ENCODE measurements at places on chromosomes 7 and 10. TPM values are rescaled to one million over a fixed set of nuclear protein-coding genes. Genes with fewer than 3 reads are reported as not detected.

DNA sequence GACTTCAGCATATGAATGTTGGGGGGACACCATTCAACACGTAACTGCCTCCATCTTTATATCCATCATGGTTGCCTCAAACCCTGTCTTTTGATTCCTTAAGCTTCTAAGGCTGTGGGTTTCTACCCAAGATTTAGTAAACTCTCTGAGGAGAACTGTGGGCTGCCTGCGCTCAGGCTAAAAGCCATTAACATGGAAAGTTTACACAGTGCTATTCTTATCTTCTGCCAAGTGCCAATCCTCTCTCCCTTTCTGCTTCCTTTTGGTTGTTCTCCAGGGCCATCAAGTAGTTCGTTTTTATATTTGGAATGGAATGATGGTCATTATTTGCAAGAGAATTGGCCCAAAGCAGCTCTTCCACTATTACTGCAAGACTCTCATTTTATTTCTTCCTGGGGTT is 97.3 kb upstream of the KLF14 start:
- no peaks in the 10 kb centered on the region for H3K36me3 ChIP-seq
- no peak overlapping the region for H3K27ac ChIP-seq
- no peaks in the 10 kb centered on the region for H3K4me1 ChIP-seq
- no peak for DNase-seq
- peaks cover 6% of the 10 kb centered on the region for H3K27me3 ChIP-seq

LSM8 gene
- 41.5 TPM for polyA plus RNA-seq

DNA sequence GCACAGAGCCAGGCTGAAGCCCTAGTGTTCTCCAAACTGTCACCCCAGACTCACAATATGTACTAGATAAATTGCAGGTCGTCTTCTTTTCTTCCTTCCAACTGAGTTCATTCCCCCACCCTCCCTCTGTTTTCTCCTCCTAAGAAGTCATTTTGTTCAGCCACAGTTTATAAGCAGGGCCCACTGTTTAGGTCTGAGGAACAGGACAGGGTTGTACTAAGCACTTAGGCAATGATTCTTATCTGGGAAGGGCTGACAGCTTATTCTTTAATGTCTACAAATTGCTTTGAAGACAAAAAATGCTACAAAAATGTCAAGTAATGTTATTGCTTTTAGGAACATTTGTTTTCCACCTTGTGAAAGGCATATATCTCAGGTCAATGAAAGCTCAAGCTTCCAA is 59.1 kb downstream of the CDC123 start:
- no peak overlapping the region for H3K27ac ChIP-seq
- no peaks in the 10 kb centered on the region for H3K27me3 ChIP-seq
- no peak overlapping the region for H3K4me3 ChIP-seq
- no peaks in the 10 kb centered on the region for H3K4me1 ChIP-seq

DNA sequence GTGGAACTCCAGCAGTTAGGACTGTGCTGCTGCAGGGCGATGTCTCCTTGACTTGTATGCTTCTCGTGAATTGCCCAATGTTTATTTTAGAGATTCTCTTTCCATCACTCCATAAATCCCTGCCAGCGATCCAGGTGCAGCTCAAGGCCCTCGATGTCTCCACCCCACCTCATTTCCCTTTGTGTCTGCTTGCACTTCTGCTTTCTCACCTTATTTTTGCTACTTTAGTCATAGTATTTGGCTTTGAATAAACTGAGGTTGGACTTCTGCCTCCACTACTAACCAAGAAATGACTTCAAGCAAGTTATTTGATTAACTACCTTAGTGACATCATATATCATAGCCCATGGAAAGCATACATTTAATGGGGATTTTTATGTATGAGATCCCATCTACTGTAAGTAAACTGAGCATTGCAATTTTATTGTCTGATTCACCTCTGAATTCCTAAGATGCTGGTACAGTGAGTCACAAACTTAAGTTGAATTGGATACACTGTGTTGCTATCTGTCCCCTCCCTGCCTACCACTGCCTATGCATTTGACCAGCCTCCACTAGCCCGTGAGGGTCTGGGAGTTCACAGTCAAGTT is 255.8 kb downstream of the ABCA13 start:
- no peak for DNase-seq
- H3K27me3 ChIP-seq: no peaks in the 10 kb centered on the region
- no peak overlapping the region for H3K4me3 ChIP-seq
- H3K36me3 ChIP-seq: no peaks in the 10 kb centered on the region

MACC1 gene
- polyA plus RNA-seq: not detected

GRCh38 chr7:143388491-143389101 is 7.5 kb downstream of the ZYX start:
- no peaks in the 10 kb centered on the region for H3K27me3 ChIP-seq
- no peak overlapping the region for H3K27ac ChIP-seq
- peaks cover 52% of the 10 kb centered on the region for H3K36me3 ChIP-seq
- H3K4me1 ChIP-seq: peaks cover 33% of the 10 kb centered on the region

IQUB gene
- not detected for polyA plus RNA-seq

- H3K27me3 ChIP-seq: no peaks in the 10 kb centered on the region
- H3K27ac ChIP-seq: no peak overlapping the region
- no peaks in the 10 kb centered on the region for H3K4me1 ChIP-seq
- no peaks in the 10 kb centered on the region for H3K36me3 ChIP-seq
Observed at GRCh38 chr7:147941381-147941780, 649.2 kb upstream of the C7orf33 start.

DNA sequence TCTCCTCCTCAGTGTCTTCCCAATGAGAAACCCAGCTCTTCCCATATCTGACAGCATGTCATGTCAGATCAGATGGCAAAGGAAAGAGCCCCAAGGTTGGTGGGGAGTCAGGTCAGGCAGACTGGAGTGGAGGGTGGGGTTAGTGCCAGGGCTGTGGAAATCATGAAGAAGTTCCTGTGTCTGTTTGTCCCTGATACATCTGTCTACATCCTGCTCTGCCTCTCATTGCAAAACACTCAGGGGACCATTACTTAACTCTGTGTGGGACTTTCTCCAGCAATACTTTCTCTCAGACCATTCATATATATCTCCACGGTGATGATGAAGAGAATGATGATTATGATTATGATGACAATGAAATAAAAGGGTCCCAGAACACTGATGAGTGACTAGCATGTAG is 3.3 kb downstream of the PRRT4 start:
- H3K4me1 ChIP-seq: peaks cover 18% of the 10 kb centered on the region
- no peak overlapping the region for H3K27ac ChIP-seq
- no peaks in the 10 kb centered on the region for H3K36me3 ChIP-seq
- peaks cover 22% of the 10 kb centered on the region for H3K27me3 ChIP-seq
- no peak for DNase-seq

EVX1 gene
- polyA plus RNA-seq: not detected

DNA sequence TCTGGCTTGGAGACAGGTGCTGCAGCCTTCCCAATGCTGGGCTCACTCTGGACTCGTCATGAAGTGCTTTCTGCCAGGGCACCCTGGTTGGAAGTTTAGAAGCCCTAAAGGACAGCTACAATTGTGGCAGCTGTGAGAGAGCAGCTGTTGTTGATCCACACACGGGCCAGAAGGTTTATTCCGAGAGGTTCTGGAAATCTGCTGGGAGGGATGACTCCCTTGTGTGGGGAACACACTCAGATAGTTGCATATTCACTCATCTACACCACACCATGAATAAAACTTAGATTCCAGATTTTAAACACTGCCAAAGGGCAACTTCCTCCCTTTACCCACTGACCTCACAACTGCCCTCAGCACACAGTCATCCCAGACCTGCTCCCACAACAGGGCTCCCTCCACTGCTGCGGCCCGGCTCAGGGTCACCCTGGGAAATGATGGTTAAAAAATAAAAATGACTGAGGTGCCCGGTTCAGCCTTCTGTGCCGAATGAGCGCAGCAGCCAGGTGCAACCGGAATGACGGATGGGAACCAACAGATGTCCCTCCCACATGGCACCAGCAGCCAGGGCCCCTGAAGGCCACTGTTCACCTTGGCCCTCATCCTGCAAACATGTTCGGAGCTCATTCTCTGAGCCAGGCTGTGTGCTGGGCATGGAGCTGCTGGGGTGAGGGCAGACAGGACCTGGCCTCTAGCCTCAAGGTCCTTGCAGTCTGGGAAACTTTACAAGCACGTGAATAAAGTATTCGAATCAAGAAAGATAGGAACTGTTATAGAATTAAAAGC is 40.2 kb downstream of the ASB13 start:
- no peak overlapping the region for H3K27ac ChIP-seq
- no peaks in the 10 kb centered on the region for H3K27me3 ChIP-seq
- no peak for DNase-seq
- peaks cover 16% of the 10 kb centered on the region for H3K4me1 ChIP-seq

GRCh38 chr10:88881320-88881719 is 1.3 kb downstream of the STAMBPL1 start:
- no peaks in the 10 kb centered on the region for H3K27me3 ChIP-seq
- DNase-seq: peak; percentile 77
- H3K4me1 ChIP-seq: peaks cover 57% of the 10 kb centered on the region
- H3K36me3 ChIP-seq: no peaks in the 10 kb centered on the region
- peak overlapping the region; percentile 88 for H3K27ac ChIP-seq

GRCh38 chr10:95244152-95244551 is 46.7 kb downstream of the PDLIM1 start:
- H3K36me3 ChIP-seq: no peaks in the 10 kb centered on the region
- no peak for DNase-seq
- no peak overlapping the region for H3K4me3 ChIP-seq
- H3K4me1 ChIP-seq: no peaks in the 10 kb centered on the region

ZNF804B gene
- polyA plus RNA-seq: not detected

KIAA1549 gene
- polyA plus RNA-seq: not detected

GRCh38 chr10:97651773-97652172 is 11.3 kb downstream of the PI4K2A start:
- H3K4me1 ChIP-seq: peaks cover 13% of the 10 kb centered on the region
- peaks cover 45% of the 10 kb centered on the region for H3K36me3 ChIP-seq
- no peak overlapping the region for H3K4me3 ChIP-seq
- no peak for DNase-seq

TRPV5 gene
- not detected for polyA plus RNA-seq

NUTM2E gene
- not detected for polyA plus RNA-seq

EIF4EBP2 gene
- 84.7 TPM for polyA plus RNA-seq

GIMAP5 gene
- polyA plus RNA-seq: 249 TPM

DNA sequence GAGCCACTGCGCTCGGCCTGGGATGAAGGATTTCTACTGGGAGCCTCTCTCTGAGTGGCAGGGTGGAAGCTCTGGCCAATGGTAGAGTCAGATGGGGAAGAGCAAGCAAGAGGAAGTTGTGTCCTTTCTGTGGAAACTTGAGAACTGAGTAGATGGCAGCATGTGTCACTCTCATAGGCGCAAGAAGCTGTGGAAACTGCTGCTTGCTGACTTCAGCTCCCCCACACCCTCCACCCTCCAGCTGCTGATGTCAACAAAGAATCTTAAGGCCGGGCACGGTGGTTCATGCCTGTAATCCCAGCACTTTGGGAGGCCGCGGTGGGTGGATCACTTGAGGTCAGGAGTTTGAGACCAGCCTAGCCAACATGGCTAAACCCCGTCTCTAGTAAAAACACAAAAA is 39.8 kb upstream of the SRGN start:
- H3K4me3 ChIP-seq: no peak overlapping the region
- H3K27me3 ChIP-seq: no peaks in the 10 kb centered on the region
- no peaks in the 10 kb centered on the region for H3K36me3 ChIP-seq
- no peak overlapping the region for H3K27ac ChIP-seq

DNA sequence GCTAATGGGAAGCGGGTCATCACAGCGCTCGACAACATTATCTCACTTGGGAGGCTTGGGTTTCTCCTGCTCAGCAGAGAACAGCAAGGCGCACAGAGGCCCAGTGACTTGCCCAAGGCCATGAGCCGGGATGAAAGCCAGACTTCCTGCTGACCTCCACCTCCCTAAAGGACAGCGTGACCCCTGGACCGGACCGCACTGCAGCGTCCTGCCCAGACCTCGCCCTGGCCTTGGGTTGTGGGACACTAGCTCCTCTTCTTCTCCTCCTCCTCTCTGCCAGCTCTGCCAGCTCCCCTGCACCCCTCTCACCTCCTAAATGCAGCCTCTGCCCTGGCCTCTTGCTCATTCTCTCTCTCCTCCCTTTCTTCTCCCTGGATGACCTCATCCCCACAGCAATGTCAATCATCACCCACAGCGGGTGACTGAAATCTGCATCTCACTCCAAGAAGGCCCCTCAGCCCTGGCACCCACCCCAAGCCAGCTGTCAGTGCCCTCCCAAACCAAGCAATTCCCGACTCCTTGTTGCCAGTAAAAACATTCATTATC is 19.4 kb downstream of the SPOCK2 start:
- peaks cover 11% of the 10 kb centered on the region for H3K4me1 ChIP-seq
- H3K36me3 ChIP-seq: peaks cover 94% of the 10 kb centered on the region
- H3K4me3 ChIP-seq: no peak overlapping the region
- DNase-seq: no peak

- H3K4me1 ChIP-seq: no peaks in the 10 kb centered on the region
- no peak overlapping the region for H3K27ac ChIP-seq
- H3K27me3 ChIP-seq: no peaks in the 10 kb centered on the region
- no peak for DNase-seq
- H3K36me3 ChIP-seq: no peaks in the 10 kb centered on the region
Observed at GRCh38 chr10:8321990-8322389, 267.5 kb downstream of the GATA3 start.

LHFPL3 gene
- polyA plus RNA-seq: not detected

PTTG1IP2 gene
- polyA plus RNA-seq: not detected

- no peaks in the 10 kb centered on the region for H3K4me1 ChIP-seq
- DNase-seq: no peak
- H3K36me3 ChIP-seq: no peaks in the 10 kb centered on the region
- no peak overlapping the region for H3K27ac ChIP-seq
Observed at GRCh38 chr10:120938822-120939221, 87.7 kb downstream of the WDR11 start.

- peaks cover 91% of the 10 kb centered on the region for H3K4me1 ChIP-seq
- no peaks in the 10 kb centered on the region for H3K27me3 ChIP-seq
- peak; percentile 53 for DNase-seq
- peak overlapping the region; percentile 94 for H3K27ac ChIP-seq
- H3K4me3 ChIP-seq: peak overlapping the region; percentile 69
Observed at GRCh38 chr10:6037422-6037821, 24.7 kb downstream of the IL2RA start.

ENKUR gene
- polyA plus RNA-seq: not detected

BTBD16 gene
- polyA plus RNA-seq: not detected

- H3K4me3 ChIP-seq: no peak overlapping the region
- no peaks in the 10 kb centered on the region for H3K36me3 ChIP-seq
- H3K27ac ChIP-seq: no peak overlapping the region
- no peaks in the 10 kb centered on the region for H3K27me3 ChIP-seq
Observed at GRCh38 chr10:91593834-91594233, 39.0 kb downstream of the PPP1R3C start.

Data from CD4-positive, CD25-positive, alpha-beta regulatory T cell (primary cell).